CD4-positive, alpha-beta T cell treated with Interleukin-12 subunit alpha and Interleukin-12 subunit beta, for 1 hour (primary cell): ENCODE measurements at places on chromosomes 2 and 18.

GRCh38 chr18:37493352-37493935 lies 72.2 kb downstream of the CELF4 start:
- DNase-seq, result no peak

- DNase-seq, result no peak
Measured at GRCh38 chr18:8795586-8796325, 90.4 kb downstream of the MTCL1 start.

DNA sequence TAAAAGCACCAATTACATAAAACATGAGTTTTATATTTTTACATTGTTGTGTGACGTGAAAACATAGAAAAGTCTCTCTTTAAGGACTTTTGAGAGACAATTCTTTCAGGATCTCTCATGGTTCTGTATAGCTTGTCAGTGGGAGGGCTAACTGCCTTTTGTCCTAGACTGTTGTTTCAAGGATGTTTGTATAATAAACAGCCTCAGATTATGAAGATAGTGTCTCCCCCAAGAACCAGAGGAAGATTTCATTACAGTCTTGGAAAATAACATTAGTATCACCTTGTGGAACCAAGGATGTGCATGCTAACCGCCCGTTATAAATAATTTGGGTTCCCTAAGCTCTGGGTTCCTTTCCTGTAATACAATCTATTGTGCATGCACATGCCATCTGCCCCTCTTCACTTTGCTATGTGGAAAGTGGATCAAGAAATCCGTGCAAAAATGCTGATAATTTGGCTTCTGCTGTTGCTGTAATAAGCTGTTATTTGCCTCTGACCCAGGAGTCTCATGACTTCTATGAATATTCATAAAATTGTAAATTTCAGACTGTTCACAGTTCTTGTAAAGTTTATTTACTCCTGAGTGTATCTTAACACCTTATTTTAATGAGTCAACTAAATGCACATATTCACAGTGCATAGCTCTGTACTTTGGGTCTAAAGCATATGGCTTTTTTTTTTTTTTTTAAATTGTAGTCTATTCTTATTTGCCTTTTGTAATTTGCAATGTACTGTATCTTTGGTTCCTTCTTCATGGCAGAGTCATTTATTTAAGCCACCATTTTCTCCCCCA lies 265.5 kb downstream of the PTH2R start:
- DNase-seq, result no peak

- no peak for DNase-seq
Measured at GRCh38 chr2:6627316-6627715, 238.4 kb downstream of the CMPK2 start.

DNA sequence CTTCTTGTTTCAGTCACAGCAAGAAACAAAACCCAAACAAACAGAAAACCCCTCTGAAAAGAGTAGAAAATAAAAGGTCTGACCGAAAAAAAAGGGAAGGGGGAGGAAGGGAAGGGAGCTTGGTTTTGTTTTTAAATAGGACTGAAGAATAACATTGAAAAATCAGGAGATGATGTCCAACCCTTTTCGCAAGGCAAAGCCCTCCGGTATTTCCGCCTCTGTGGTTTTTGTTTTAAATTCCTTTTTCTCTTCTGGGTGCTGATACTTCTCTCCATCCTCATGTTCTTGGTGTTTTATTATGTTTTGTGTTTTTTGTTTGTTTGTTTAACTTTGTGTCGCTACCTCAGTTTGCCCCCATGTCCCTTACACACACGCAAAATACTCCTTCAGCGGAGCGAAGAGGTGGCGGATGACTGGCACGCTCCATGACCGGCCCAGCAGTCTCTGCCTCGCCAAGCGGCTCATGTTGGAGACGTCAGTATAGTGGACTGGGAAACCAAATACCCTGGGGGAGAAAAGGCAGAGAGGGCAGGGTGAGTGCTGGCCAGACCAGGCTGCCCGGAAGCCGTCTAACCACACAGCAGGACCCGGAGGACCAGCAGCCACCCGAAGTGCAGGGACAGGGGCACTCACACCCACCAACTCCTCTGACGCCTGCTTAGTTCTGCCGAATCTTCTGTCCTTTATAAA lies 65.7 kb upstream of the POMC start:
- no peak for DNase-seq

GRCh38 chr18:42341423-42341822 lies 386.4 kb downstream of the PIK3C3 start:
- DNase-seq, result no peak

DNA sequence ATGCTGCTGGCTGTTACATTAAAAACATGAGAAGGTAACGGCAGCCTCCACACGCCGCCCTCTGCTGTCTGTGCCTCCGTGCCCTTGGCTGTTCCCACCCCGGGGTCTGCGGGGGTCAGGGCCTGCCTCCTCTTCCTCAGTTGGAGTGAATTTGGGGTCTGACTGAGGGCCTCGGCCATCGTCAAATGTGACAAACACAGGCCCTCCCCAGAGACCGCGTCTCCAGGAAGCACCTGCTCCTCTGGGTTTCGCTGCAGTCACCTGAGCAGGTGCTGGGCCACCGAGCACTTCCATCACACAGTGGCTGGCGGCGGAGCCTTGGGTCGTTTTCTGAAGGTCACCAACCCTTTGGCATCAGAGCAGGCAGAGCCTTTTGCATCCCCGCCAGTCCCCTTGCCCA lies 70.9 kb downstream of the NFATC1 start:
- no peak for DNase-seq

DNA sequence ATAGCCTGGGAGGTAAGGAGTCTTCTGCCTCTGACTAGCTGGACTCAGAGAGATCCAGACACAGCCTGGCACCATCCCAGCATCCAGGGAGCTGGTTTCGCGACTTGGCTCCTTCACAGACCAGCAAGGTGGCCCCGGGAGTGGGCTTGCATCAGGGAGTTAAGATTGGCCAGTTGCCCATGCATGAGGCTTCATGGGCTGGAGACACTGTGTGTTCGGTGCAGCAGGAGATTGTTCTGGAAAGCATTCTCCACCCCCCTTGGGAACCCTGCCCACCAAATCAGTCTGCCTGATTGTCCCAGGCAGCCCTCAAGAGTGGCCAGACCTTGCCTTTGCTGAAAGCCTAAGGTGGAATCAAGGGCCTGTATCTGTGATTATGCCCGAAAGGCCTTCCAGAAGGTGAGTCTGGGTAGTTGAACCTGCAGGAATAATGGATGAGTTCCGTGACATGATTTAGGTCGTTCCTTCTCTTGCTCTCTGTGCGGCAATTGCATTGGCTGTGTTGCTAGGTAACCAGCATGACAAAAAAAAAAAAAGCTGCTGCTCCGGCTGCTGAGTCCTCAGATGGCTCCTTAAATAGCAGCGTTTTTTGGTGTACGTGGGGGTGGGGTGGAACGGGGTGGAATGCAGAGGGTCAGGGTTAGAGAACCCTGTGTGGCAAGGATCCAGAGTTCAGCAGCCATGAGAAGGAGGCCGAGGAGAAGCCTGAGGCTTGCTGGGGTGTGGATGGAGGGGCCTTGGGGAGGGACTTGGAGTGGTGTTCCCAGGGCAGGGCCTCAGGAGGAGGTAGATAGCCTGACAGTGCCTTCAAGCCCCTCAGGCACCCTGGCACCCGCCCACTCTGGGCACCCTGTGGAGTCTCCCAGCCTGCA lies 93.0 kb upstream of the MCFD2 start:
- no peak for DNase-seq

GRCh38 chr18:24402209-24402785 lies 4.7 kb upstream of the OSBPL1A start:
- no peak for DNase-seq

DNA sequence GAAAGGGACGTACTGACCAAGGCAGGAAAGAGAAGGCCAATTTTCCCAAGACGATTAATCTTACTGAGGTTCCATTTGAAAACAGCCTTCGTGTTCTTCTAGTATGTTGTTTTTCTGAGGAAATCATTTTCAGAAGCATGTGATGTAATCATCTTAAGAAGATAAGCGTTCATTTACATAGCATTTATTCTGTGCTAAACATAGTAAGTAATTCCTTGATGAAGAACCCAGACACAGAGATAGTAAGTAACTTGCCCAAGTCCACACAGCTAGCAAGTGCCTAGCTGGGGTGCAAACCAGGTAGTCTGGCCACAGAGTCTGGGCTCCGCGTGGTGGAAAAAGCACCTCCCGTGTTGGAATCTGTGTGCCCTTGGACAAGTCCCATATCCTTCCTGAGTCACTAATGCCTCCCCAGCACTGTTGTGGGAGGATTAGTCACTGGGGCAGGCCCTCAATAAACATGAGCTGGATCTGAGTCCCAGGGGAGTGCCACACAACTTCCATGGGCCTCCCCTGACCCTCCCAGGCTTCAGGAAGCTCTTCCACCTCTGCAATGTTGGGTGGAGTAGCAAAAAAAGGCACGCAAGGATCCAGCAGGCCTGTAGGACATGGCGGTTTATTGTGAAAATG lies 26.9 kb upstream of the ASAP2 start:
- no peak for DNase-seq

DNA sequence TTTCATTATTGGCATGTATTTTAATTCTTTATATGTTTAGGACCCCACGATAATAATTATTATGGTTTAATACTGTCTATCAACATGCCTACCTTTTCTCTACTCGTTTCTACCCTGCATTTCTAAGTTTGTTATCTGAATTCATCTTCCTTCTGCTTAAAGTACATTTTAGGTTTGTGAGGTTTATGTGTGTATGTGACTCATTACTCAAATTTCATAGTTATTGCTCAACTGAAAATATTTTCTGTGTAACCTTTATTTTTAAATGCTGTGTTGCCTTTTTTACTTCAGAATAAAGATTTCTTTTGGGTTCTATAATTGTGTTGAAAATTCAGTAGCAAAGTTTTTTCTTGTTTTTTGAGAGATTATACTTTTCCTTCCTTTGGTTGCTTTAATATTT lies 933.9 kb upstream of the LRRTM1 start:
- DNase-seq, result no peak

GRCh38 chr18:38606841-38607240 lies 1041.2 kb upstream of the CELF4 start:
- DNase-seq, result no peak

DNA sequence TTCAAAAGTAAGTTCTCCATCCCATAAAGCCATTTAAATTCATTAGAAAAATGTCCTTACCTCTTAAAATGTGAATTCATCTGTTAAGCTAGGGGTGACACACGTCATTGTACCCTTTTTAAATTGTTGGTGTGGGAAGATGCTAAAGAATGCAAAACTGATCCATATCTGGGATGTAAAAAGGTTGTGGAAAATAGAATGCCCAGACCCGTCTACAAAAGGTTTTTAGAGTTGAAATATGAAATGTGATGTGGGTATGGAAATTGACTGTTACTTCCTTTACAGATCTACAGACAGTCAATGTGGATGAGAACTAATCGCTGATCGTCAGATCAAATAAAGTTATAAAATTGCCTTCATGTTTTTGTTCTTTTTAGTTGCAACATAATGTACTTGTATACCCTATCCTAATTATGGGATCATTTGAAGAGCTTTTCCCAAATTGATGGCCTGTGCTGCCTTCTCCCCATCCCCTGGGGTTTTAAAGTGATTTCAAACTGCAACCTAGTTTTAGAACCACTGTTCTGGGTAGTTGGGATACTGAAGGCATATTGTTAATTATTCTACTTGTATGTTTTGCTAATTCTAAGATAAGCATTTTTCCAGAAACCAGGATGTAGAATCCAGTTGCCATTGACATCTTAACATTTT lies 4.1 kb downstream of the RPL31 start:
- DNase-seq, result no peak

- DNase-seq, result peak; percentile 43
Measured at GRCh38 chr18:79519751-79520477, 124.2 kb downstream of the NFATC1 start.

DNA sequence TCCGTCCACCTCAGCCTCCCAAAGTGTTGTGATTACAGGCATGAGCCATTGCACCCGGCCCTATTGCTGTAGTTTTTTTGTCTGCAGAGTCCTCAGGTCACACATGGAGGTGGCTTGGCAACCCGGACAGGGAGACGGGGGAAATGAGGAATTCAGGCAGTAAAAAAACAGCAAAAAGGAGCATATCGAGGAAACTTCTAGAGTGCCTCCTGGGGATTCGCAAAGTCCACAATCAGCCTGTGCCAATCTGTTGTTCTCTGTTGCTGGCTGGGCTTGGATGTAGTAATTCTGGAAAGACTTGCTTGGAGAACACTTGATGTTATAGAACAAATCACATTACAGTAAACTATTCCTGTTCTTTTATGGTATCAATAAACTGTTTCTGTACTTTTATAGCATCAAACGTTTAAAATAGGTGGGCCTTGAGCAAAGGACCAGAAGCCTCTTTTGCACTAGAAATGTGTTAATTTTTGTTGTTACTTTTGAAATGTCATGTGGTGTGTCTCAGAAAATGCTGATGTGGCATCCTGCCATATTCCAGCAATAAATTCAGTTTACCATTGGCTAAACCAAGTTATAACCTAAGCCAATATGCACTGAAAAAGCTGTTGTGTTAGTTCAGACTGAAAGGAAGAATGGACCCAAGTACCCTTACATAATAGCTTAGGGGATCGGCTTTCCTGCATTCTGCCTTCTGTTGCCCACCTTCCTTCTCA lies 14.4 kb downstream of the ELAC1 start:
- DNase-seq, result no peak

DNA sequence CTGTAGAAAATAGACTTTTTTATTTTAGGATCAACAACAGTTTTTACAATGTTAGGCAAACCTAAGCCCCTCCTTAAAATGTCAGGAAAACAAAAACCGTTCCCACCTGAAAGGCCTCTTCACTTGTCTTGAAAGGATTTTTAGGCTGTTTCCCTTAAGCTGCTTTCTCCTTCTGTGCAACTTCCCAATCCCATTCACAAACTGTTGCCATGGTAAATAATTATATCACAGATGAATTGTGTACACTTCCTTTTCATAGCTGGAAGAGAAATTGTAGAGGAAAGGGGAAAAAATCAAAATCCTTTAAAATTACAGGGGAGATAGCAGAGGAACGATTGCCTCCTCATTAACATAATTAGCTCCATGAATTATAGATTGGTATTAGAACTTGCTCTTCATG lies 1488.0 kb upstream of the CELF4 start:
- DNase-seq, result no peak

- no peak for DNase-seq
Measured at GRCh38 chr18:57906852-57907251, 103.7 kb upstream of the ATP8B1 start.

- DNase-seq, result peak; percentile 9
Measured at GRCh38 chr2:31138037-31138962, at the start of gene GALNT14. TSS of gene GALNT14 (minus strand) at chr2:31138440. CDS start at chr2:31138086, 354 bp downstream.

GRCh38 chr2:28334527-28334894 lies 58.1 kb upstream of the FOSL2 start:
- DNase-seq, result no peak

GRCh38 chr2:86446060-86446459 lies 4.9 kb downstream of the KDM3A start:
- DNase-seq, result no peak

DNA sequence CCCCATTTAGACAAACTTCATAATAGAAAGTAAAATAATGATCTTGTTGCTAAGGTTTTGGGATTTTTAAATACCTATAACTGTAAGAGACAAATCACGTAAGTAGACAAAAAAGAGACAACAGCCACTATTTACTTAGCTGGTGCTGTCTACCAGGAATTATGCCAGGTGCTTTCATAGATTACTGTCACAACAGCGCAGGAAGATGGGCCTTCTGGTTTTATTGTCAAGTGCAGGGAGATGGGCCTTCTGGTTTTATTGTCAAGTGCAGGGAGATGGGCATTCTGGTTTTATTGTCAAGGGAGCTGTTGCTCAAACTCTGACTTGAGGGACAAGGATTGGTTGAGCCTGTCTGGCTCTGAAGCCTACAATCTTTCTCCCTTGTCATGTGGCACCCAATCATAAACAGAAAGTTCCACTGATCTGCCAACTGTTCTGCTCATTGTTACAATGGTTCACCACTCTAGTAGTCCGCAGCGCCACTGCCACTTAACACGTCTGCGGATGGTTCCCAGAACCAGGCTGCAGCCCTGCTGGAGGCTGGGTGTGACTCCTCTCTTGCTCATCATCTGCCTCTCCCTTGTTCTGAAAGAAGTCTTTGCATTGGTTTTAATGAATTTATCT lies 95.0 kb downstream of the RNF144A start:
- DNase-seq, result no peak
